Fibroblast of upper back skin (primary cell): ENCODE measurements at places on chromosomes 4 and X.

GRCh38 chrX:1246816-1247215 lies 21.8 kb upstream of the CSF2RA start:
- DNase-seq, result peak; percentile 52

- DNase-seq, result no peak
Observed at GRCh38 chrX:69961365-69962072, 88.2 kb downstream of the AWAT2 start.

DNA sequence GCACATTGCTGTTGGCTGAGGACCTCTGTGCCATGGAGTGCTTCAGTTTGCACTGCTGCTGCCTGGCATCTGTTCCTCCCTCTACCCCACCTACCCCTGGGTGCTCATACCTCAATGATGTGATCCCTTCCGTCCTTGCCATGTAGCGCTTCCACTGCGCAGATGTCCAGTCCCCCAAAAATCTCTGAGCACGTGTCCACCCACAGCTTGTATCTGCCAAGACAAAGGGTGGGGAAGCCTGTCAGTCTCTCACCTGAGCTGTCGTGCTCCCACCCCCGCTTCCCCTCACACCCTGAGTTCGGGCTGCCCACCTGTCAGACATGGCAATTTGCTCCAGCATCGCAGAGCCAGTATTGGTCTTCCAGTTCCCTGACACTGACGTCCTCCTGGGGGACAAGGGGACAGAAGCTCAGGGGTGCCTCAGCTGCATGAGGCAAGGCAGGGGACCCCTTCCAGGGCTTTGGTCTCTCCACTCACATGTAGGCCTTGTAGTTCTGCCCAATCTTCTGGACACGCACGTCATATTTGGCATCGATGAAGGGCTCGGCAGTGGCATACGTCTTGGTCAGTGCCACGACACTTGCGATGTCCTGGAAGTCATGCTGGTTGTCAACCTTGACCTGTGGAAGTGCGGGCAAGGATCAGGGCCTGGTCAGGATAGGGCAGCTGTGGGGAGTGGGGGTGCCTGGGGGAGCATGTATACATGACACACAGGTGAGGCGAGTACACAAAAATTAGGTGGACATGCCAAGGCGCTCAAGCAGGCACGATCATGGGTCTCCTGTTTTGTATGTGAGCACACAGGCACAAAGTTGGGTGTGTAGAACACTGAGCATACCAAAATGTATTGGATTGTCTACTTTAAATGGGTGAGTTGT lies 6.0 kb upstream of the TIMP1 start:
- no peak for DNase-seq

- no peak for DNase-seq
Observed at GRCh38 chrX:38116706-38117105, 104.0 kb downstream of the SRPX start.

GRCh38 chr4:16860516-16860915 lies 37.9 kb downstream of the LDB2 start:
- DNase-seq, result peak; percentile 98

DNA sequence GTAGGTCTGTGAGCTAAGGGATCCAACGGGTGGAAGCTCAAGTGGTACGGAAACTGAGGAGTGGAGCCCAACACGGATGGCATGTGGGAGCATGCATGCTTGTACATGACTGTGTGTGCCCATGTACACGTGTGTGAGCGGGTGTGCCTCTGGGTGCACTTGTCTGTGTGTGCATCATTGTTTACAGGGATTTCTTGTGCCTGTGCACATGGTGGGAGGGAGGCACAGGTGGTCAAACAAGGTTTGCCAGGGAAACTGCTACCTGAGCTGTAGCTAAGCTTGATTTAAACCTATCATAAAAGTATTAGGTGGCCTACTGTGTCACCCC lies 122.5 kb upstream of the MAMLD1 start:
- DNase-seq, result no peak

DNA sequence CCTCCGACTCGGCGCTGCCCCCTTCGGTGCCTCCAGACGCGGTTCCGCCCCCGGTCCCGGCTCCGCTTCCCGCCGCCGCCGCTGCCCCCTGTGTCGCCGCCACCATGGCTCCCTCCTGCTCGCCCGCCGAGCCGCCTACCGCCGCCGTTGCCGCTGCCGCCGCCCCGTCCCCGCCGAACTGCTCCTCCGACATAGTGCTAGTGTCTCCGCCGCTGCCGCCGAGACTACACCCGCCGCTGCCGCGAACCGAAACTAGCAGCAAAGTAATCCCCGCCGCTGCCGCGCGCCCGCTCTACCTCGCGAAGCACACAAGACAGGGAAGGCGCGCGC lies 340 bp downstream of the HNRNPD start:
- no peak for DNase-seq

DNA sequence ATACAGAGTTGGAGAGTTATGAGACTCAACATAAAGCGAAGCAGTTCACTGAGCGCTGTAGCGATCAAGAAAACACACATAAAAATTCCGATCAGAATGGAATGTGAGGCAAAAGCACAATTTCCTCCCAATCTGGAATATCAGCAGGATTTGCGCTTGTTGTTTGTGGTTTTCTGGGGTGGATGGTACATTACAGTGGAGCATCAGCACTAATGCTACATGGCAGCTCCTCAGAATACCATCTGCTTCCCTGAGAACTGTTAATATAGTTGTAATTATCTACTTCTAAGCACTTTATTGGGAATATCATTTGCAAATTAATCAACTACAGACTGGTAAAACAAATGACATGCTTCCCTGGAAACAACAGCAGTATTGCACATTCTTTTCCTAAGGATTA lies 324.1 kb upstream of the PPARGC1A start:
- DNase-seq, result no peak

- no peak for DNase-seq
Observed at GRCh38 chr4:41257906-41258305, 1.2 kb downstream of the UCHL1 start.

DNA sequence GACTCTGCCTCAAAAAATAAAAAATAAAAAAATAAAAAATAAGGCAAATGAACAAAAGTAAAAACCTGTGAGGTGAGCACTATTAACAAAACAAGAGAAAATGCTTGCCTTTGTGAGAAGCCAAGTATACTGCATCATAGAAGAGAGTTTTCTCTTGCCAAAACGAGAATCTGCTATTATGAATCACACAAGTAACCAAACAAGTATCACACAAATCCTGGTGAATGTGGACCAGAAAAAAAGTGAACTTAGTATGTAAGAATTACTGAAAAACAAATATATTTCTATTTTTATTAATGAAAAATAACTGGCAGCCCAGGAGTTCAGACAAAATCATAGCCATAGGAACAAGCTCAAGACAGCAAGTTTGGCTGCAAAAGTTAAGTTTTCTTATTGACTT lies 193.5 kb downstream of the PDGFC start:
- DNase-seq, result peak; percentile 44

GRCh38 chrX:150547375-150548115 lies 20.9 kb upstream of the MTM1 start:
- peak; percentile 22 for DNase-seq
